ENCODE measurements at places on chromosomes 3 and 15. TPM values are rescaled to one million over a fixed set of nuclear protein-coding genes. Genes with fewer than 3 reads are reported as not detected.

The SEC62 gene
- total RNA-seq = 102 TPM

The PRRT3 gene
- total RNA-seq = 1.2 TPM

The RBM6 gene
- 27.8 TPM for total RNA-seq

The PDZRN3 gene
- total RNA-seq = not detected

The SCN5A gene
- total RNA-seq = 0.72 TPM

The SAMD7 gene
- not detected for total RNA-seq

The CLSTN2 gene
- total RNA-seq = 0.05 TPM

All from A549 treated with dexamethasone at 1 μM for 4 hours (cell line).